Stimulated activated CD4-positive, alpha-beta T cell treated with anti-CD3 and anti-CD28 coated beads, Interleukin-15, amount 100 ng/mL, for 24 hours (primary cell): ENCODE measurements at places on chromosomes 5 and 9.

DNA sequence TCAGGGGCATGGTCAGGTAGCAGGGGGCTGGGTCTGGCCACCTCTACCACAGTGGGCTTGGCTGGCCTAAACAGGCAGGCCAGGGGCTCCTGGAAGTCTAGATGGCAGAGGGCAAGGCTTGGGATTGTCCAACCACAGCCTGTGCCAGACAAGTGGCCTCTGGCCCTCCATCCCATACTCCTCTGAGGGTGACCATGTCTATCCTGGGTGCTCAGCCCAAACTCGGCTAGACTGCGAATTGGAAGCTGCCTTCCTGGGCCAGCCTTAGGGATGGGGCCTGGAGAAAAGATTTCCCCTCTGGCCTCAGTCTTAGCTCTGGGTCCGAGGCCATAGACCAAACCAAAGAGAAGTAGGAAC is 110.5 kb downstream of the PHF2 start:
- no peak for DNase-seq

DNA sequence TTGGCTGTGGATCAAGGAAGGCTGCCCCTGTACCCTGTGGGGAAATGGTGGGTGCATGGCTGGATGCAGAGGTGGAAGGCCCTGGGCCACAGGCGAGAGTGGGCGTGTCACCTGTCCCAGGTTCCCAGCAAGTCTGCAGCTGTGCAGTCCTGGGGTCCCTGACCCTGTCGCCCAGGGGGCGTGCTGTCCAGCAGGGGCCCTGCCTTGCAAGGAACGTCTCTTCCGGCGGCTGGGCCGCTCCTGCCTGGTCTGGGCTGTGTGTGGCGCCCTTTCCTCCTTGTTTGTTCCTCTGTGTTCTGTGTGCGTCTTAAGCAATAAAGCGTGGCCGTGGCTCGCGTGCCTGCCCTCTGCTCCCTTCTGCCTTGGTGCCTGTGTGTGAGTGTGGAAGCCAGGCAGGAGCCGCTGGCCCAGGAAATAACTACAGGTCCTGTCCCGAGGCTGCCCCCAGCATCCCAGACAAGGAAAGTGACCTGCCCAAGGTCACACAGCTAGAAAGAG is 8.4 kb downstream of the SLC2A6 start:
- no peak for DNase-seq

DNA sequence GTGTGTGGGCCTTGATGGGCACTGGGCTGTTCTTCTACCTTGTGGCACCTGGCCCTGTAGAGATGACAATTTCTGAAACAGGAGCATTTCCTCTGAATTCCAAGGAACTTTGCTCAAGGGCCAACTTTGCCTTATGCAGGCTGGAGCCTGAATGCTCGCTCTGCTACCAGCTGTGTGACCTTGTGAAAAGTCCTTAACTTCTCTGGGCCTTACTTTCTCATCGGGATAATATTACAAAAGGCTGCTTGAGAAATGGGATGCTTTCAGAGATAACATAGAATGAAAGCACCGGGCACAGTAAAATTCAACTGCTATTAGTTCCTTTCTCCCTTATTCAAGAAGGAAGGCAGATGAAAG is 58.8 kb downstream of the GADD45G start:
- no peak for DNase-seq

DNA sequence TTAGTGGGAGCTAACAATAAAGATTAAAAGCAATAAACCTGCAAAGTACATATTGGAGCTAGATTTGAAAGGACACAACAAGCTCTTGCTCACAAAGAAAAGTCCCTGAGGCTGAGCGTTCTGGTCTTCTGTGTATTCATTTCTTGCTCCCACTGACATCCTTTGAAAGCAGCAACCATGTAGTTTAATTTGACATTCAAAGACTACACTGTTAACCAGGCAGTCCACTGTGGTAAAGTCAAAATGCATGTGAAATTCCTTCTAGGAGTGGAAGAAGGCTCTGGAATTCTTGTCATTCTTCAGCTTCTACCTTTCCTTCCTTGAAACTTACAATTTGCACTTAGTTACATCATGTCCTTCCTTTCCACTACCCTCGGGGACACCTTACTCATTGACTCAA is 480.7 kb downstream of the CSNK1G3 start:
- no peak for DNase-seq

DNA sequence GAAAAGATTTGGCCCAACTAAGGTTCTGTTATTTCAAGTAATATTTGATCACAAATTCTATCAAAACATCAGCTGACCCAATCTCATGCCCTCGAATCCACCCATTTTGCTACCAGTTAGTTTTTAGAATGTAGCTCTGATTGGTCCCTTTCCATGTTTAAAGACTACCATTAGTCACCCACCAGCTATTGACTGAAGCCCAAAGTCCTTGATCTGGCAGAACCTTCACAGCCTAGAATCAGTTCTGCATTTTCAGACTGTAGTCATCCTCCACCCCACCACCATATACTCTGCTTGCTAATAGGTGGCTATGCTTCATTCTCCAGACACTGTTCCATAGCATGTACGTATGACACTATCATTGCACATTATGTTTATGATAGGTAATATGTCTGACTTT is 182.2 kb upstream of the TARS1 start:
- no peak for DNase-seq
